RWPE2 (cell line): ENCODE measurements at places on chromosomes 1 and 21.

- no peaks in the 10 kb centered on the region for H3K36me3 ChIP-seq
- peak overlapping the region; percentile 59 for H3K27ac ChIP-seq
- no peaks in the 10 kb centered on the region for H3K27me3 ChIP-seq
- no peak overlapping the region for H3K4me3 ChIP-seq
- DNase-seq = no peak
These were observed 22.6 kb upstream of the TNFRSF1B start for GRCh38 chr1:12144236-12144635.

DNA sequence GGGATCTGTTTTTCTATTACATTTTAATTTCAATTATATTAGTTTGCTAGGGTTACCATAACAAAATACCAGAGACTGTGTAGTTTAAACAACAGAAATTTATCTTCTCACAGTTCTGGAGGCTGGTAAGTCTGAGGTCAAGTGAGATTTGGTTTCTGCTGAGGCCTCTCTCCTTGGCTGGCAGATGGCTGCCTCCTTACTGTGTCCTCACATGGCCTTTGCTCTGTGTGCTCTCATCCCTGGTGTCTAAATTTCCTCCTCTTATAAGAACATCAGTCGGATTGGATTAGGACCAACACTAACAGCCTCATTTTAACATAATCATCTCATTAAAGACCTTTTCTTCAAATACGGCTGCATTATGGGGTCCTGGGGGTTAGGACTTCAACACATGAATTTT, 195.2 kb upstream of the CHODL start:
- no peak overlapping the region for H3K4me3 ChIP-seq
- no peaks in the 10 kb centered on the region for H3K36me3 ChIP-seq
- H3K4me1 ChIP-seq = no peaks in the 10 kb centered on the region
- no peak for DNase-seq
- H3K27me3 ChIP-seq = peaks cover 8% of the 10 kb centered on the region
- H3K27ac ChIP-seq = no peak overlapping the region

- H3K4me1 ChIP-seq = no peaks in the 10 kb centered on the region
- peaks cover 41% of the 10 kb centered on the region for H3K27me3 ChIP-seq
- H3K4me3 ChIP-seq = no peak overlapping the region
- DNase-seq = no peak
- H3K36me3 ChIP-seq = no peaks in the 10 kb centered on the region
- H3K27ac ChIP-seq = no peak overlapping the region
These were observed 69.2 kb downstream of the KLHDC7A start for GRCh38 chr1:18549906-18550305.

GRCh38 chr21:25944672-25945213, 210.0 kb downstream of the GABPA start:
- H3K4me1 ChIP-seq = peaks cover 4% of the 10 kb centered on the region
- H3K27ac ChIP-seq = no peak overlapping the region
- no peaks in the 10 kb centered on the region for H3K27me3 ChIP-seq
- DNase-seq = no peak

GRCh38 chr1:34928699-34929496, 552 bp downstream of the DLGAP3 start:
- H3K4me1 ChIP-seq = no peaks in the 10 kb centered on the region
- DNase-seq = no peak
- no peaks in the 10 kb centered on the region for H3K36me3 ChIP-seq
- H3K27me3 ChIP-seq = peaks cover 55% of the 10 kb centered on the region

- peaks cover 9% of the 10 kb centered on the region for H3K4me1 ChIP-seq
- H3K27ac ChIP-seq = no peak overlapping the region
- DNase-seq = no peak
- no peaks in the 10 kb centered on the region for H3K36me3 ChIP-seq
- no peak overlapping the region for H3K4me3 ChIP-seq
These were observed 64.7 kb upstream of the NGF start for GRCh38 chr1:115402753-115403184.
